Stimulated activated CD8-positive, alpha-beta memory T cell treated with anti-CD3 and anti-CD28 coated beads, Interleukin-7, amount 100 ng/mL, for 4 hours (primary cell): ENCODE measurements at places on chromosomes 7 and 10.

DNA sequence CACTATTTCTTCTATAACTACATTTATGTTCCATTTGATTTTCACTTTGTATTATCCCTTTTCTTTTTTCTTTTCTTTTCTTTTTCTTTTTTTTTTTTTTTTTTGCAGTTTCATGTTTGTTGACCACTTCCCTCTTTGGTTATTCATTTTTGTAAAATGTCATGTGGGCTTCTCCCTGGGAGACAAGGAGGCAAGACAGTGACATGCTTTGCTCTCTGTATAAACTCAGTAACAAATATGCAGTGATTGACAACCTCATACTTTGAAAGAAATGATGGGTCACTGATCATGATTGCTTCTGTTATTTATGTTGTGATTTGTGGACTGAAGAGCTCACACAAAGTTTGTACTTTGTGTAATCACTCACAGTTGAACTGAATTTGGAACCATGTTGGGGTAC, 90.2 kb upstream of the ABI1 start:
- DNase-seq = no peak

- no peak for DNase-seq
These were observed 99.6 kb downstream of the STRA8 start for GRCh38 chr7:135333200-135333599.

DNA sequence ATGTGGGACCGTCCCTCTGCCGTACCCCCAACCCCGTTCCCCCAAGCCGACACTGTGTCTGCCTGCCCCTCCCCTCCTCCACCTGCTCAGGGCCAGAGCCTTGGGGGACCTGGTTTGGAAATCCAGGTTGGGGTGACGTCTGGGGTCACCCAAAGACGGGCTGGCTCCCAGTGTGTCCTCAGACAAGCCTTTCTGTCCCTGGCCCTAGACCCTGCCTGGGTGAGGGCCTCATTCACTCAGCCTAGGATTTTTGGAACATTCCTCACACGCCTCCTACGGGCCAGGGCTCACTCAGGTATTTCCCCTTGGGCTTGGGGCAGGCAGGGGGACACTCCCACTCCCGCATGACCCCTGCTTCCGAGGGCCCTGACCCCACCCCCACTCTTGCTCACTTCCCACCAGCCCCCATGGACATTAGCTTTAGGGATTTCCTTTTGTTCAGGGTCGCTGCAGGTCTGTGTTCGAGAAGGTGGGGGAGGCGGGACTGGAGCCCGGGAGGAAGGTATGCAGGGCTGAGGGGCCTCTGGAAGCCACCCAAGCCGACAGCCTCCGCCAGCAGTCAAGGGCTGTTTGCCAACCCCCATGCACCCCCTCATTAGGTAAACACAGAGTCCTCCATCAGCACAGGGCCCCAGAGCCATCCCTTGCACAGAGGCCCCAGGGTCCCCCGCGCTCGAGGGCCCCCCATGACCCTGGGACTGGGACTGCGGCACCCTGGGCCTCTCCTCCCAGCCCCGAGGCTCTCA, 35.1 kb downstream of the PDGFA start:
- no peak for DNase-seq

DNA sequence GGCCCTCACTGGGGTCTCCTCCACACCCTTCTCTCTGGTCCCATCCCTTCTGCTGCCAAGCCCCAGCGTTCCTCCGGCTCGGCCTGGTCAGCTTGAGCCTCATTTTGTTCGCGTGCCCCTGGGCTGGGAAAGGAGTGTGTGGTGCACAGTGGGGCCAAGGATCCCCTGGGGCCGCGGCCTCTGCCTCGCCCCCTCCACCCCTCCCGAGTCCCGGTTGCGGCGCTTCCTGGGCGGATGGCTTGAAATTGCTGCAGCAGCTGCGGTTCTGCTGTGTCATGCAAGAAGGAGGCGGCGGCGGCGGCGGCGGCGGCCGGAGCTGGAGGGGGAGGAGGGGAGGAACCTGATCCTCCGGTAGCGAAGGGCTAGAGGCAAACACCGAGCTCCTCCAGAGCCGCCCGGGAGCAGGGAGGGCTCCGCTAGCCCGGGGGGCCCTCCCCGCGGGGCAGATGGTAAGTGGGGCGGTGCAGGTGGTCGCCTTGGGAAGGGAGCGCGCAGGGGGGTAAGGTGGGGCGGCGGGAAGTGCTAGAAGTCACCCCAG, 217.8 kb upstream of the MKLN1 start:
- peak; percentile 66 for DNase-seq

GRCh38 chr7:155062411-155062810, 7.7 kb upstream of the HTR5A start:
- DNase-seq = no peak

GRCh38 chr10:58543141-58543540, 30.5 kb downstream of the BICC1 start:
- DNase-seq = no peak

DNA sequence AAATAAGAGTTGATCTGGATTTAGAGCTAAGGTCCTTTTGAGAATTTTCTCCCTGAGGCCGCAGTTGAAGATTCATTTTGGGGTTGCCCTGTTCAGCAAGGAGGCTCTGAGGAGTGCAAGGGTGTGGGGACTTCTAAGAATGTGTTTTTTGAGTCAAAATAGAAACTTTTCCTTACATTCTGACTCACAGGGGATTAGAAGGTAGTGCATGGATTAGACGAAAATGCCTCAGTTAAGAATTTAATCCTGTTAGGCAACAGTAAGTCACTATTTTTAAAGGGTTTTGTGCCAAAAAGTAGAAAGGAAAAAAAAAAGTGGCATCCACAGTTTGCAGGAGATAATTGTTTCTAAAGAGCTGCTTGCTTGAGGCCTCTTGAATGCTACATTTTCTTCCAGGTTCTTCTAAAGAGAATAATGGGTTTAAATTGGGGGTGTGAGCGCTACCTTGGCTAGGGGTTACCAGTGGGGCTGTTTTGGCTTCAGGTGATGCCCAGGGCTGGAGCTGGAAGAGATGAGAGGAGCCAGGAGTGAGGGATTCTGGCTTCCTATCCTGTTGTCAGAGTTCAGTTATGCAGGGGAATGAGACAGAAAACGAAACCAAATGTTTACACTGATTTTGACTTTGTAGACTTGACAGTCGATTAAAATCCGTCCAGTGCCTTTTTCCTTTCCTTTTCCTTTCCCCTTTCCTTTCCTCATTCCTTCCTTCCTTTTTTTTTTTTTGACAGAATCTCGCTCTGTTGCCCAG, 52.9 kb downstream of the BAMBI start:
- no peak for DNase-seq

- no peak for DNase-seq
These were observed 45.1 kb downstream of the AMZ1 start for GRCh38 chr7:2732959-2733584.
